Skin of body (tissue), 3 donors: ENCODE measurements at places on chromosomes 16 and 17.
A peak's percentile ranks its signal among the peaks of the same experiment; 100 is the strongest.

GRCh38 chr16:54526916-54527315 is 240.3 kb upstream of the IRX3 start:
- no peak for DNase-seq

GRCh38 chr16:70796301-70796700 is 4.7 kb downstream of the VAC14 start:
- DNase-seq, result no peak

GRCh38 chr17:58391302-58391984 is 25.9 kb downstream of the RNF43 start:
- DNase-seq, result no peak

DNA sequence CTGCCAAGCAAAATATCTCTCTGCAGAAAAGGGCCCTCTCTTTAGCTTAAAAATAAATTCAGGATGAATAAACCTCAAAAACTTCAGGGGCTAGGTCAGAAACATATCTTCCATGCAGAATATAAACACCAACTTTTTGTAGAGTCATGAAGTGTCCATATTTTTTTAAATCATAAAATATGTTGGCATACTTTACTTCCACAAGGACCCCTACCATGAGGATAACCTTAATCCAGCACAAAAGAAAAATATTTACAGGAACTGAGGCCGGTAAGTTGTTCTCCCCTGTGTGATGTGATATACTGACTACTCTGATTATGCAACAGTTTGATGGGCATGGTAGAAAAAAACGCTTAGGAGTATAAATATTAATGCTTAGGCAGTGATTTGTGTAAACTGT is 264.8 kb upstream of the CDH11 start:
- no peak for DNase-seq

DNA sequence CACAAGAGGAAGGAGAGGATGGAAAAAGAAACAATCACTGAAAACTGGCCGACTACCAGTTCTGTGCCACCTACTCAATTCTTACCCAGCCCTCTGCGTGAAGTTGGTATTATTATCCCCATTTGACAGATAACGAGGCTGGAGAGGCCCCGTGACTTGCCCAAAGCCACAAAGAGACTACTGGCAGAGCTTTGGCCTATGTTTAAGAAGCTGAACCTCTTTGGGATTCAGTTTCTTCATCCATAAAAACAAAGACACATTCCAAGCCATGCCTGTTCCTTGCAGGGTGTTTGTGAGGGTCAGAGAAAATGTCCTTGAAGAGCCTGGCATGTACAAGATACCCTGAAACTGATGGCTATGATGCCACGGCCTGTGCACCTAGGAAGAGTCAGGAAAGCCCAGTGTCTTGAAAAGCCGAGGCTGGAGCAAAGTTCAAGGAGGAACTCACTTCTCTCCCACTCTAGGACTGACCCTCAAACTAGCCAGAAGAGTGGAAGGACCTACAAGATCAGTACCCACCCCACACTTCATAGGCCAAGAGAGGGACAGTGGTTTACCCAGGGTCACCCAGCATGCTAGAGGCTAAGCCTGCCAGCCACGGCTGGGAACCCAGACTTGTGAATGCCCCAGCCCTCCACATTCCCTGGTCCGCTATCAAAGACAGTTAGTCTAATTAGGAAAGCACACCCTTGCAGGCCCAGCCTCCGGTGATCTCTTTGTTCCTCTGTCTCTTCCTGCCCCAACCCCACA is 1.6 kb upstream of the ACSF2 start:
- no peak for DNase-seq

DNA sequence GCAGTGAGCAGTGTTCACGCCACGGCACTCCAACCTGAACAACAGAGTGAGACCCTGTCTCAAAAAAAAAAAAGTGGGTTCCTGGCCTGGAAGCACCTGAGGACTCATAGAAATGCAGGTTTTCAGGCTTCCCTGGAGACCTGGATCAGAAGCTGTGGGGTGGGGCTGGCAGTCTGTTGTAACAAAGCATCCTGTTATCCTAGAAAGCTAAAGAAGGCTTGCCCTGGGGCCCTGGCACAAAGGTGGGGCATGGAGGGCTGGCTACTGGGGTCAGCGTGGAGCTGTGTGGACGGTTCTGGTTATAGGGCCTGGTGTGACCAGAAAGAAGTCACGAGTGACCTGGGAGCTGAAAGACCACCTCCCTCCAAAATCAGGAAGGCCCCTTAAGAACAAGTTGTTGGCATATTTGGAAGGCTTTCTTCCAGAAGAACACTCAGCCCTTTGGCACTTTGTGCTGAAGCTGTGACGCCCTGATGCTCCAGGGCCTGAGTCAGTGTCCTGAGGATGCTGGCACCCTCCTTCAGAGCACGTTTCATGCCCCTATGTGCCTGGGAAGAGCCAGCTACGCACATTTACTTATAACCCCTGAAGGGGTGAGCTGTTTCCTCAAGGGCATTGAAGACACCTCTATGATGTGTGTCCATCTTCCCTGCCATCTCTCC is 6.2 kb downstream of the CRISPLD2 start:
- DNase-seq, result no peak

- peak; percentile 95 for DNase-seq
These were observed 14.5 kb downstream of the OR1D5 start for GRCh38 chr17:3048727-3049471.

DNA sequence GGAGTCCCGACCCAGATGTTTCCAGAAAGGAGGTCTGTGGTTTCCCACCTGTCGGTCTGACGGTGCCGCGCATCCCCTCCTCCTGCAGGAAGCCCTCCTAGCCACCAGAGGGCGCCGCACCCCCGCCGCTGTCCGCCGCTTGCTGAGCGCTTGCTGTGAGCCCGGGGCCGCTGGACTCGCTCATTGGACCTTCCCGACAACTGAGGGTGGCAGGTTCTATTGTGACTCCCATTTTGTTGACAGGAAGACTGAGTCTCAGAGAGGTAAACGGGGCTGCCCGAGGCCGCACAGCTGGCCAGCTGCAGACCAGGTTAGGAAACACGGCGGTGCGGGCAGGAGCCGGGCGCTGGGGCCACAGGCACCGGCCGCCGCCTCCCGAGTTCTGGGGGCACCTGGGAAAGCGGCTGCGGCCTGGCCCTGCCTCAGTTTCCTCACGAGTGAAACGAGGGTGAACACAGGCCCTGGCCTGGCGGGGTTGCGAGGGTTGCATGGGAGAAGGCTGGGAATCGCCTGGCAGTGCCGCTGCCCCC is 191.1 kb upstream of the CIBAR2 start:
- DNase-seq, result peak; percentile 34

GRCh38 chr16:21608639-21609328 is 9.4 kb downstream of the METTL9 start:
- no peak for DNase-seq
